ENCODE measurements at places on chromosomes 11 and 22.

- DNase-seq = no peak
Measured at GRCh38 chr11:90434858-90435257, 212.0 kb upstream of the CHORDC1 start.

- no peak for DNase-seq
Measured at GRCh38 chr11:127255209-127255608, 254.6 kb upstream of the KIRREL3 start.

- DNase-seq = no peak
Measured at GRCh38 chr11:35144136-35144741, 5.3 kb downstream of the CD44 start.

GRCh38 chr11:57162179-57162898, 19.4 kb upstream of the LRRC55 start:
- no peak for DNase-seq

DNA sequence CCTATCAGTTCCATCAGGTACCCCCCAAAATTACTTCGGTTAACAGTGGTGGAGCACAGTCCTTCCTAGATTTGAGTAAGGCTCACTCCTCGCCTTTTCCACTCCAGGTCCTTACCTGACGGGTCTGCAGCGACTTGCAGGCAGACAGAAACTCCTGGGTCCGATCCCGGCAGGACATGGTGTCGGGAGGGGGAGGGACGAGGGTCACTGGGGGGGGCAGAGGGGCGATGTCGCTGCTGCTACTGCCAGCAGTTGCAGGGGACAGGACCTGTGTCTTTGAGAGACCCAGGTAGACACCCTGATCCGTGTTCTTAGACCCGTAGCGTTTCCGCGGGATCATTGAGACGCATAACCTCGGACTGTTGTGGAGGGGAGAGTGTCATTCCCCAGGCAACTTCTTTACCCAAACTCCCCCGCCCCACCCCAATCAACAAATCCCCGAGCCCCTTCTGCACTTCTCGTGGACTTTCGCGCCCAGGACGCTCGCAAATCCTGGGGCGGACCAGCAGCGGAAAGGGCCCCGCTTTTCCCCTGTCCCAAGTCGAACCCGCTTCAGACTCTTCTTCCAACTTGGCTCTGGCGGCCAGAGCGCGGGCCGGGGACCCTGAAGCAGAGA, 839 bp downstream of the STX5 start:
- no peak for DNase-seq

GRCh38 chr11:6319704-6320410, 444 bp downstream of the CAVIN3 start:
- no peak for DNase-seq
